ENCODE measurements at places on chromosomes 11 and 22.

- no peak for DNase-seq
Observed at GRCh38 chr11:40393511-40393910, 1065.9 kb downstream of the LRRC4C start.

DNA sequence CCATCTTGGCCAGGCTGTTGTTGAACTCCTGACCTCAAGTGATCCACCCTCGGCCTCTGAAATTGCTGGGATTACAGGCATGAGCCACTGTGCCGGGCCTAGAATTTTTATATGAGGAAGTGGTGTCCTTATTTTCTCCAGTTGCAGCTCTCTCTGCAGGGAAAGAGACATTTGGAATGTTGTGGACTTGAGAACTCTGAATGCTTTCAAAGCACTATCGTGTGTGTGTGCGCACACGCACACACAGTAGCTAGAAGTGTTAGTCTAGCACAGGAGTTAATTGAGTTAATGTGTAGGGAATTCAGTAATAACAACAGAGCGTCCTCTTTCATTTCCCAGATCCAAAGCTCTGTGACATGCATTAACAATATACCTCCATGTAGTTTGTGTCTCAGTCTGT, 164.0 kb upstream of the RASSF10 start:
- DNase-seq = no peak

DNA sequence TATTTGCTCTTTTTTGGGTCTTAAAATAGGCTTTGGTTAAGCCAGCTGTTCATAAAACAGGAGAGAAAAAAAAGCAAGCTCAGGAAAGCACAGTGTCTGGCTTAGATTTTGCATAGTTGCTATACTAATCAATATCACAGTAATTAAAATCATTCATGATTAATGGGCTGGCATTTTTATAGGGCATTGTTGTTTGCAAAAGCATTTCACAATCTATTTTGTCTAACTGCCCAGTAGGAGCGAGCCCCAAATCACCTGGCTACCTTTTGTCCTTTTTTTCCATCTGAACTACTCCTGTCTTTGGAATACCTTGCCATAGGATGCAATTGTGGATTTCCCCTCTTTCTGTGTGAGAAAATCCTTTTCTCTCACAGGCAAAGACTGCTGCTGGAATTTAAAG, 619.8 kb downstream of the JRKL start:
- DNase-seq = no peak

DNA sequence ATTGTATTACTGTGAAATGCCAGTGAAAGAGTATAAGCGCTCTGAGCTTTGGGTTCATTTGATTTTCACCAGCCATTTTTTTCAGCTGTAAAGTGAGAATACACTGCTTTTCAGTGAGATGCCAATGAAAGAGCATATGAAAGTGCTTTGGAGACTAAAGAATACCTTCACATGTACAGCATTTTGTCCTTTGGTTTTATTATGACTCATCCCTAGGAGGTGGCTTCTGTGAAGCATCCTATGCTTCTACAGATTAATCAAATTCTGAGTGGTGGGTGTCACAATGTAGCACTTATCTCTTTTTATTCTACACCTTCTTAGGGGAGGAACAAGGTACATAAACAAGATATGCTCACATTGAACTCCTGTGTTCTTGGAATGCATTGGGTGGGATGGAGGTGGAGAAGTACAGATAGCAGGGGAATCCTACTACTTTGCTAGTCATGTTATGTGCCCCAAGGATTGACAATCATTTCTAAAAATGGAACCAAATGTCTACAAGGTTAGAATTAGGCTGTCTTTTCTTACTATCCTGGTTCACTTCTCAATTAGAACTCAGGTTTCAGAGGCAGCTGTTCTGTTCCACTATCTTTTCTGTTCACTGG, 18.7 kb downstream of the TRIM44 start:
- no peak for DNase-seq

DNA sequence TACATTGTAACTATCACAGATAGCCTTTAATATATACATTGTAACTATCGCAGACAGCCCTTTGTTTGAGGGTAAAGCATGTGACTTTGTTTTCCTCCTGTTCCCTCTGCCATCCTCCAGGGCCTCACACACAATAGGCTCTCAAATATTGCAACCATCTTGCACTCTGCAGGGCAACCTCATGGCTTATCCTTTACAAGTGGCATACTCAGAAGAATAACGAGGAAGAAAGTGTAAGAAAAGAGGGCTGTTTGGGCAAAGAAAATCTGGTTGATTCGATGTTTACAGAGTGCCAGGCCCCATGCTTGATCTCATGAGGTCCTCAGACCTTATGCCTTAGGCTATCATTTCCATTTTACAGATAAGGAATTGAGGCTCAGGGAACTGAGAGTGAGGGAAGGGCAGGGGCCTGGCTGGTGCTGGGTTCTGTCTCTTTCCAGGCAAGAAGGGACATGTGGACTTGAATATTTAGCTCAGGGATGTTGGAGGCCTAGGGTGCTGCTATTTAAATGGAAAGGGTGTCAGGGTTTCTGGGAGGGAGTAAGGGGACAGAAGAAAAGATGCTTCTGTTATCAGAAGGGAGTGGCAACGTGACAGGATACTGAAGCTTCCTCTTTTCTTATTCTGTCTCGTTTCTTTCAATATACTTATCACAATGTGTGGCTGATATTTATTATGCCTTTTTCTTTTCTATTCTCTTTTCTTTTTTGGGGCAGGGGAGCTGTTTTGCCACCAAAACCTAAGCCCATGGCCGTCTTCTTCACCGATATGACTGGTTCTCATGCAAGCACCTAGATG, 1.1 kb upstream of the SAMM50 start:
- no peak for DNase-seq

DNA sequence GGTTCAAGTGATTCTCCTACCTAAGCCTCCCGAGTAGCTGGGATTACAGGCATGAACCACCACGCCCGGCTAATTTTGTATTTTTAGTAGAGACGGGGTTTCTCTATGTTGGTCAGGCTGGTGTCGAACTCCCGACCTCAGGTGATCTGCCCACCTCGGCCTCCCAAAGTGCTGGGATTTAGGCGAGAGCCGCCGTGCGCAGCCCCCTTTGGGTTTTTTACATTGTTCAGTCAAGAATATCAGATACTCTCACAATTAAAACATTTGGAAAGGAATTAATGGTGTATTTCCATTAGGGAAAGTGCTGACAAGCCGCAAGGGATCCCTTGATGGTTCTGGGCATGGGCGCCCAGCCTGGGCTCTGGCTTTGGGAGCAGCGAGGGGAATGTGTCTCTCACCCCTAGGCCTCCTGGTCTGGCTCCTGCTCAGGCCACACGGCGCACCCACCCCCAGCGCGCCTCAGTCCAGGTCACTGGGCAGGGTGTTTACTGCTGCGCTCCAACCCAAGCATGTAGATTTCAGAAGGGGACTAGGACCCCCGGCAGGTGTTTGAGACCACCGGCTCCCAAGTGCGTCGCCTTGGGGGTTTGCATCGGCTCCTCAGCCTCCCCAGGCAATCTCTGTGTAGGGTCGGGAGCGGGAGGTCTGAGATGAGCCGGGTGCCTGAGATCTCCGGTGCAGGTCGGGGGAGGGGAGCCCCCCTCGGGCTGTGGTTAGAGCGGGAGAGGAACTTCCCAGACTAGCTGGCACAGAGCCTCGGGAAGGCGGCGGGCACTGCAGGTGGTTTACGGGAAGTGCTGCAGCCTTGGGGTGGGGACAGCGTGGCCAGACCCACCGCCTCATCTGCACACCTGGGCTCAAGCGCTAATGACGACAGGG, 809 bp upstream of the IRF7 start:
- DNase-seq = no peak

DNA sequence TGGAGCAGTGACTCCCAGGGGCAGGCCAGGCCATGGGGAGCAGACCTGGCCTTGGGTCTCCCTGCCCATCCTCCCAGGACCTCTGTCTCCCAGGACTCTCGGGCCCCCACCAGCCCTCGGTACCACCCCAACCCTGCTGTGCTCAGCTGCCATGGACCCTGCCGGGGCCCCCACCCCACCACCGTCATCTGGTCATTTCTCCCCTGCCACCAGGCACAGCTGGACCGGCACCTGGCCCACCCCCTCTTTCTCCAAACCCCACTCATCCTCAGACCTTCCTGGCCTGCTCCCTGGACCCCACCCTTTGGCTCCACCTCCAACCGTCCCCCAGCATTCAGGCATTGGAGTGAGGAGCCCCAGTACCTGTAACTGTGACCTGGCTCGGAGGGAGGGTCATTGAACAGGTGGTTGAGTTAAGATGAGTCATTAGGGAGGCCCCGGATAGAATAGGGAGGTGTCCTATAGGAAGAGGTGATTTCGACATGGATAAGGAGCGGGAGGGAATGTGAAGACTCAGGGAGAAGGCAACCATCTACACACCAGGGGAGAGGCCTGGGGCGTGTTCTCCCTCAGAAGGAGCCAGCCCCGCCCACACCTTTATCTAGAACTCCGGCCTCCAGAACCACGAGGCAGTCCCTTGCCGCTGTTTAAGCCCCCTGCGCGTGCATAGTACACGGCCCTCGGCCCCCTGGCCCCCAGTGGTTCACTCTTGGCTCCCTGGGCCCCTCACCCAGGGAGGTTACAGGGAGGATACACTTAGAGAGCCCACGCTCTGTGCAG, 1395.9 kb downstream of the BRD1 start:
- no peak for DNase-seq

- DNase-seq = no peak
Observed at GRCh38 chr11:2458321-2458720, 13.5 kb downstream of the KCNQ1 start.

DNA sequence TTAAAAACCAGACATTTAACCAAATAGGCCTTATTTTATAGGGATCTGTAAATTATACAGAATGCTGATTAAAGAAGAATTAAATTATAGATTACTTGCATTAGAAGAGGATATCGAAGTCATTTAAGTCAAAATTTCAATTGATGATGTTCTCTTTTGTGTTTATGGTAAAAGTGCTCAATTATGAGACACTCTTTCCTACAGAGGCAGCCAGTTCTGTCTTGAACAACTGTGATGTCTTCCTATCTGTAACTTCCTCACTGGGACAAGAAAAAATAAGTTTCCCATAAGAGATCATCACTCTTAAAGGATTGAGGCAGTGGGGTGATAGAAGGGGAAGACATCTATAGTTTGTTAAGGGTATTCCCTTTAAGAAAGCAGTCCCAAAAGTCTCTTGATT, 613.5 kb downstream of the INSC start:
- DNase-seq = no peak

DNA sequence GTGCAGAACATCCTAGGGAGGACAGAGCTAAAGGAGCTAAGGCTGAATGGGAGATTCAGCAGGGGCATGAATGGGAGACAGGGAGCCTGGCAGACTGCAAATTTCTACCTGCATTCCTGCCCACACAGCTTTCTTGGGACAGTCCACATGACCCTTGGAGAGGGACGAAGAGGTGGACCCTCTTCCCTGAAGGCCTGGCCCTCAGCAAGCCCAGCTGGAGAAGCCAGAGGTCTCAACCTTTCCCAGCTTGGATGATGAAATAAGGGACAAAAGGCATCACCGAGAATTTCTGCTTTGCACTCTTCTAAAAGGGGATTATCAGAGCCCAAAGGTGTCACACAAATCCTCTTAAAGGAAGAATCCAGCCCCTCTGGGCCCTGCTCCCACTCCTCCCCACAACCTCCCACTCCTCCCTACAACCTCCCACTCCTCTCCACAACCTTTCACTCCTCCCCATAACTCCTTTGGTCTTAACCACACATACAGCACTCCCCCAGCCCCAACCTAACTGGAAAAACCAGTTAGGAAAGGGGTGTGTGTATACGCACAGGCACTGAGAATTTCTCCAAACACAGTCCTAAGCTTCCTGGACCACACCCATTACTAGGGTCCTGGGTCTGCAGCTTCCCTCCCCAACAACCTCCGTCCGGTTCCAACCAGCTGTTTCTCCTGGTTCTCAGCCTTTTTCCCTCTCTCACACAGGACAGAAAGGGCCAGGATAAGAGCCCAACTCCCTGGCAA, 38.4 kb downstream of the RPL27A start:
- DNase-seq = no peak

DNA sequence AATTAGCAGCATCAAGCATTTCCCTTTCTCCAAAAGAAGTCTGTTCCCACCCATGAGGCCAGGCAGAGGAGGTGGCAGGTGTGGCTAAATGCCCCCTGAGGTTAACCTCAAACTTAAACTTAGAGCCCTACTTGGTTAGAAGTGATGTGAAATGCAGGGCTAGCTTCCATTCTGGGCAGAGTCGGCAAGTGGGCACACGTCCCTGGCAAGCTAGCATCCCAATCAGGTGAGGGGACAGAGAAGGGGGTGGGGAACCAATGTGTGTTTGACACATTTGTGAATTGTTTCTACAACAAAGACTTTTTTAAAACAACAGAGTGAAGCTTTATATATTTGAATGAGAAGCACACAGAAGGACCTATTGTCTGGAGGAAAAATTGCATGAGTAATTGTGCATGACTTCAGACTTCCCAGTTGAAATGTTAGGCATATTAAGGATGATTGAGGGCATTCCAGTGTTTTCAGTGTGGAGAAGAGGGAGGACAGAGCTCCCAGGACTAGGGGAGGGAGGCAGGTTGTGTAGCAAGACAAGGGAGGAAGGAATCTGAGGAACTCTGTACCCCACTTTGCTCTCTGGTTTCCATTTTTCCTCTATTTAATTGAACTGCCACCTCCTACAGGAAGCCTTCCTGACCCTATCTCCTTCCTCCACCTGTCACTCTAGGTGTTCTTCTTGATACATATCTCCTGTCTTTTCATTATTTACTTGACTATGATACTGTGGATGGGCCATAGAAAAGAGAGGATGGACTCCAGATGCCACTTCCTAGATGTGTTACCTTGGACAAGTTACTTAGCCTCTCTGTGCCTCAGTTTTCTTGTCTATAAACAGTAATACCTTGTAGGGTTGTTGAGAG, 83.3 kb upstream of the PICALM start:
- peak; percentile 26 for DNase-seq

GRCh38 chr11:120722524-120722923, 211.0 kb downstream of the GRIK4 start:
- no peak for DNase-seq

DNA sequence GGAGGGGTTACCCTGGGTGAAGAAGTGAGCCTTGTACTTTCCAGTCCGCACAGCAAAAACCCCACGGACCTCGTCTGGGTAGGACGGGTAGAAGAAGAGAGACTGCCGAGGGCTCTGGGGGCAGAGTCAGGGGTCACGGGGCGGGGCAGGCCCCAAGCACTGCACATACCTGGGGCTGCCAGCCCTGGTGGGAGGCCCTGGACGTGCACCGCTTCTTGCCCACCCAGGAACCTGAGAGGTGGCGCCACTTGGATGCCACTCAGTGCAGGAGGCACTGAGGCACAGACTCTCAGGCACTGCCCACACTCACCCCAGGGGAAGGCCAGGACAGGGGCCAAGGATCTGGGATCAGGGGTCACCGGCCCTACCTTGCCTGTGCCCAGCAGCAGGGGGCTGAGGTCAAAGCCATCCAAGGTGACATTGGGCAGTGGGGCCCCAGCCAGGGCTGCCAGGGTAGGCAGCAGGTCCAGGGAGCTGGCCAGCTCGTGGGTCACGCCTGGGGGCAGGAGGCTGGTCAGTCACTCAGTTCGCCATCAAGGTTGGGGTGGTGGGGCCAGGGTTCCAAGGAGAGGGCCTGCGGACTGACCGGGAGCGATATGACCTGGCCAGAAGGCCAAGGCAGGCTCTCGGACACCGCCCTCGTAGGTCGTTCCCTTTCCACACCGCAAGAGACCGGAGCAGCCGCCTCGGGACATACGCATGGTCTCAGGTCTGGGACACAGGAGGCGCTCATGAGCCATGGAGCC, 2.2 kb downstream of the ARSA start:
- no peak for DNase-seq

GRCh38 chr11:91239359-91239758, 985.3 kb upstream of the FAT3 start:
- DNase-seq = no peak
